ENCODE measurements at places on chromosomes 13 and 19.

GRCh38 chr19:12217332-12217731 lies 54.4 kb downstream of the ZNF136 start:
- DNase-seq: no peak
- no peaks in the 10 kb centered on the region for H3K36me3 ChIP-seq
- no peaks in the 10 kb centered on the region for H3K4me1 ChIP-seq
- no peak overlapping the region for H3K27ac ChIP-seq

GRCh38 chr19:49133621-49134454 lies 14.5 kb downstream of the PPFIA3 start:
- peak overlapping the region; percentile 75 for H3K4me3 ChIP-seq
- DNase-seq: peak; percentile 38

- no peak overlapping the region for H3K27ac ChIP-seq
- peaks cover 14% of the 10 kb centered on the region for H3K36me3 ChIP-seq
- no peak overlapping the region for H3K4me3 ChIP-seq
- DNase-seq: no peak
- H3K27me3 ChIP-seq: no peaks in the 10 kb centered on the region
- peaks cover 58% of the 10 kb centered on the region for H3K4me1 ChIP-seq
Measured at GRCh38 chr19:16458391-16459341, 13.1 kb downstream of the EPS15L1 start.

- no peak overlapping the region for H3K27ac ChIP-seq
- no peak for DNase-seq
- no peaks in the 10 kb centered on the region for H3K36me3 ChIP-seq
- H3K27me3 ChIP-seq: peaks cover 35% of the 10 kb centered on the region
Measured at GRCh38 chr13:98273067-98273823, 96.2 kb upstream of the RNF113B start.

DNA sequence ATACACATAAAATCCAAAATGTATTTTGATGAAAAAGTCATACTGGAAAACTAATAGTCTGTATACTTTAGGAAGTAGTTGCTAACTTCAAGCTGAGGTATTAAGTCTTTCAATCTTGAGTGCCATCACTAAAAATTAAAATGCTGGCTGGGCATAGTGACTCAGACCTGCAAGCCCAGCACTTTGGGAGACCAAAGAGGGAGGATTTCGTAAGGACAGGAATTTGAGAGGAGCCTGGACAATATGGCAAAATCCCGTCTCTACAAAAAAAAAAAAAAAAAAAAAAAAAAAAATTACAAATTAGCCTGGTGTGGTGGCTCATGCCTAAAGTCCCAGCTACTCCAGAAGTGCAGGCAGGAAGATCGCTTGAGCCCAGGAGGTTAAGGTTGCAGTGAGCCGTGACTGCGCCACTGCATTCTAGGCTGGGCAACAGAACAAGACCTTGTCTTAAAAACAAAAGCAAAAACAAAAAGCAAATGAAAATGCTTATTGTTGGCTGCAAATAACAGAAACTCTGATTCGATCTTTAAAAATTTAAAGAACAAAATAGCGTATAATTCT lies 1994.2 kb upstream of the PCDH20 start:
- H3K4me3 ChIP-seq: no peak overlapping the region
- no peak overlapping the region for H3K27ac ChIP-seq
- no peaks in the 10 kb centered on the region for H3K27me3 ChIP-seq
- DNase-seq: no peak

DNA sequence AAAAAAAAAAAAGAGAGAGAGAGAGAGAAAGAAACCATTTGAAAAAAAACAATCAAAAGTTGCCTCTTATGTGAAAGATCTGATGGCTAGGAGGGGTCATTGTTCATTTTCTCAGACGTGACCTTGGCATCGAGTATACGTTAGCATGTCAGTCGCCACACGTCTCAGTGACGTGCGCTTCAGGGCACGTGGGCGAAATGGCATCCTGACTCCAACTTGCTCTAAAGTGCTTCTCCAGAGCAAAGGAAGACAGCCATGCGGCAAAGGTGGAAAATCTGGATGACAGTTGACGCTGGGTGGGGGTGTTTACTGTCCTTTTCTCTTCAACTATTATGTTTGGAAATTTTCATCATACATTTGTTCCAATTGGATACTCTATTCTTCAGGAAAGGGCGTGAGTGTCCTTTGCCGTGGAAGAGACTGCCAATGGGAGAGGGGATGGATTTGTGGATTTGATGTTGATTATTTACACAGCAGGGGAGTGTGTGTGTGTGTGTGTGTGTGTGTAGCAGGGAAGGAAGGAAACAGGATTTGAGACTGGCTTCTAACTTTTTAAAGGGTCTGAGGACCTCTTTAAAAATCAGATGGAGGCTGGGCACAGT lies 25.0 kb downstream of the KLF2 start:
- H3K36me3 ChIP-seq: peaks cover 7% of the 10 kb centered on the region
- no peaks in the 10 kb centered on the region for H3K27me3 ChIP-seq

- H3K27me3 ChIP-seq: no peaks in the 10 kb centered on the region
- peaks cover 16% of the 10 kb centered on the region for H3K36me3 ChIP-seq
- H3K27ac ChIP-seq: peak overlapping the region; percentile 95
Measured at GRCh38 chr19:16455489-16455888, 16.3 kb downstream of the EPS15L1 start.

GRCh38 chr13:101398920-101399319 lies 17.4 kb downstream of the NALCN start:
- no peaks in the 10 kb centered on the region for H3K4me1 ChIP-seq
- no peak overlapping the region for H3K27ac ChIP-seq
- no peaks in the 10 kb centered on the region for H3K36me3 ChIP-seq
- DNase-seq: no peak
- no peak overlapping the region for H3K4me3 ChIP-seq

DNA sequence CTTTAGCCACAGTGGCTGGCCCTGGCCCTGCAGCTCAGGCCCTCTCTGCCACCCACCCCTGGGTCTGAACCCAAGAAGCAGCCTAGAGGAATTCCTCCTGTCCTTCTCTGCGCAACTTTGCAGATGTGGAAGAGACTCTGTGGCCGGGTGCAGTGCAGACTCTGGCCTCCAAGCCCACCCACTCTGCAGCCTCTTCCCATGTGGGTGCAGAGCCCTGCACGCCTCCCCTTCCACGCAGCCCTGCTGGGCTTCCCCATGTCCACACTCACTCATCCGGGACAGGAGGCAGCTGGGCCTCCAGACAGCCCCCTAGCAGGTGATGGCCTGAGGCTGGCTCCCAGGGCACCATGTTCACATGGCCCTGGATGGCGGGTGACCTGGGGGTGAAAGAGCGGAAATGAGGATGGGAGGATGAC lies 2.5 kb downstream of the TEX29 start:
- no peaks in the 10 kb centered on the region for H3K36me3 ChIP-seq
- DNase-seq: no peak

DNA sequence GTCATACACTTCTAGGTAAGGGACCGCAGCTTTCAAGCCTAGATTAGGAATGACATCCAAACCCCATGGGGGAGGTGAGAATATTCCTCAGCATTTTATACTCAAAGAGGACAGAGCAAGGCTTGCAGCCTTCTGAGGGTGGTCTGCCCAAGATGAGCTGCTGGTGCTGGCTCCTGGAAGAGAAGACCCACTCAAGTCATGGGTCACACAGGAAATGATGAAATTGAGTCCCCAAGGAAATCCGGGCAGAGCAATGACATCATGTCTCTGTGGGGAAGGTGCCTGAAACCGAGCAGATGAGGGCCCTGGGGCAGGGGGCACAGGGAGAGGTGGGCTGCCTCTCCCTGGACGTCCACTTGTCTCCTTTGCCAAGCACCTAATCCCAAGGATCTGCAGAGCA lies 468.7 kb downstream of the TSHZ3 start:
- DNase-seq: no peak
- H3K36me3 ChIP-seq: no peaks in the 10 kb centered on the region
- H3K4me1 ChIP-seq: no peaks in the 10 kb centered on the region
- H3K27me3 ChIP-seq: peaks cover 5% of the 10 kb centered on the region
- no peak overlapping the region for H3K27ac ChIP-seq

DNA sequence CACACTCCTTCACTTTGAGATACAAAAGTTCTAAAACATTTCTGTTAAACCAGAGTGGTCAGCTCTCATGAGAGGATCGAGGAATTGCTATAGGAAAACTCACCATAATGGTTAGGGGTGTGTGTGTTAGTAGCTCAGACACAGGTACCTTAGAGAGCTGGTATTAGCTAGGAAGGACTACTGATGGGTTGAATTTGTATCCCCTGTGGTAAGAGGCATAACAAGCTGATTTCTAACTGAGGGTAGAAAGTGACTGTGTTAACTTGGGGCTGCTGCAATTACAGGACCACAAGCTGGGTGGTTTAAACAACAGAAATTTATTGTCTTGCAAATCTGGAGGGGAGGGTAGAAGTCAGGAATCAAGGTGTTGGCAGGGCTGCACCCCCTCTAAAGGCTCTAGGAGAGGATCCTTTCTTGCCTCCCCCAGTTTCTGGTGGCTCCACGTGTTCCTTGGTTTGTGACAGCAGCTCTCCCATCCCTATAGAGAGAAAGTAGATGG lies 17.4 kb downstream of the LEUTX start:
- no peak for DNase-seq
- peaks cover 13% of the 10 kb centered on the region for H3K27me3 ChIP-seq
- H3K27ac ChIP-seq: no peak overlapping the region
- peaks cover 5% of the 10 kb centered on the region for H3K4me1 ChIP-seq
- no peak overlapping the region for H3K4me3 ChIP-seq
- H3K36me3 ChIP-seq: no peaks in the 10 kb centered on the region

- no peaks in the 10 kb centered on the region for H3K27me3 ChIP-seq
- no peak overlapping the region for H3K4me3 ChIP-seq
- DNase-seq: no peak
- peaks cover 44% of the 10 kb centered on the region for H3K36me3 ChIP-seq
- H3K27ac ChIP-seq: peak overlapping the region; percentile 72
Measured at GRCh38 chr19:10768936-10769335, 51.1 kb downstream of the DNM2 start.

DNA sequence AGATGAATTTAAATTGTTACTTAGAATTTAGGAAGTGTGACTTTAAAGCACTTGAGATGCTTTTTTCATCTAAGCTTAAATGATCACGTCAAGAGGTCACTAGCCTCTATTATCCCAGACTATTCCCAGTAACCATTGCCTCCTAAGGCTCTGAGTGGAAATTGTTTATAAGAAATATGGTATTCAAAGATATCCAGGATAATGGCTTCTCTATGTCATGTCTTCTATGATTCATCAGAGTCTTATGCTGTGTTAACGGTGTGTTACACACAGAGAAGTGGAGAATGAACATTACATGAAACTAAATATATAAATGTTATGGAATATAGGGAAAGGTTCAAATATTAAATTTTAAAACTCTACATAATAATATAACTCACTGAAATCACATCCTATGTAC lies 79.8 kb upstream of the NBEA start:
- H3K4me3 ChIP-seq: no peak overlapping the region
- no peaks in the 10 kb centered on the region for H3K27me3 ChIP-seq
- no peak for DNase-seq
- no peaks in the 10 kb centered on the region for H3K36me3 ChIP-seq
- no peak overlapping the region for H3K27ac ChIP-seq
- no peaks in the 10 kb centered on the region for H3K4me1 ChIP-seq

- peaks cover 11% of the 10 kb centered on the region for H3K4me1 ChIP-seq
- H3K36me3 ChIP-seq: peaks cover 56% of the 10 kb centered on the region
- H3K27ac ChIP-seq: peak overlapping the region; percentile 90
- no peak overlapping the region for H3K4me3 ChIP-seq
- no peaks in the 10 kb centered on the region for H3K27me3 ChIP-seq
- DNase-seq: no peak
Measured at GRCh38 chr13:113955235-113955634, 18.6 kb downstream of the C13orf46 start.

DNA sequence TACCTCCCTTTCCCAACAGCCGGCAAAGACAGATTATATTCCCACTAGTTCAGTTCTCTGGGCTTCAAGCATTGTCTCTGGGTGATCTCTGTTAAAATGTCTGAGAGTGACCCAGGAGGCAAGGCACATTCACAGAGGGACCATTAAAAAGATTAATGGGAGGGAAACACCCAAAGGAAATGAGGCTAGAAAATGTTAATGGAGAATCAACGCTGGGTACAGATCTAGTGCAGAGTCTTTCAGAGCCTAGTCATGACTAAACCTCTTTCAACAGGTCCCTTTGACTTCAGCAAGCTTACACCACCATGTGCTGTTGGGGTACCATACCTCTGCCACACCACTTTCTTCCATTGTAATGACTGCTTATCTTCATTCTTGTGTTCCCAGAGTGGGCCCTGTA lies 358.6 kb downstream of the DCT start:
- no peak overlapping the region for H3K27ac ChIP-seq
- H3K27me3 ChIP-seq: peaks cover 18% of the 10 kb centered on the region
- no peaks in the 10 kb centered on the region for H3K4me1 ChIP-seq
- H3K4me3 ChIP-seq: no peak overlapping the region

DNA sequence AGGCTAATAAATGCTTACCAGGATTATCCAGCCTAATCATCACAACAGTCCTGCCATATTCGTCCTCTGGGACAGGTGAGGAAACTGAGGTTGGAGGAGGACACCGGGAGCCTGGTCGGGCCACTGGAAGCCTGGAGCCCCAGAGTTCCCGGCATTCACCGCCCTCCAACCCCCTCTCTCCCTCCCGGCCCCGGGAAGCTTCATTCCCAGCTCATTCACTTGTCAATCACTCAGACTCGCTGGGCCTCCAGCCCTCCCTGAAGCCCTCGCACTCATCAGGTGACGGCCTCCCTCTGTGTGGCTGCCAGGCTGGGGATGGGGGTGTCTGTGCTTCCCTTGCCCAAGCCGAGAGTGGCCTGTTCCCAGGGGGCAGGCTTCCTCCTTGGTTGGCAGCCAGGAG lies 22.5 kb upstream of the ZNF99 start:
- no peaks in the 10 kb centered on the region for H3K4me1 ChIP-seq
- no peak for DNase-seq
- no peak overlapping the region for H3K4me3 ChIP-seq
- no peak overlapping the region for H3K27ac ChIP-seq
- H3K27me3 ChIP-seq: no peaks in the 10 kb centered on the region

DNA sequence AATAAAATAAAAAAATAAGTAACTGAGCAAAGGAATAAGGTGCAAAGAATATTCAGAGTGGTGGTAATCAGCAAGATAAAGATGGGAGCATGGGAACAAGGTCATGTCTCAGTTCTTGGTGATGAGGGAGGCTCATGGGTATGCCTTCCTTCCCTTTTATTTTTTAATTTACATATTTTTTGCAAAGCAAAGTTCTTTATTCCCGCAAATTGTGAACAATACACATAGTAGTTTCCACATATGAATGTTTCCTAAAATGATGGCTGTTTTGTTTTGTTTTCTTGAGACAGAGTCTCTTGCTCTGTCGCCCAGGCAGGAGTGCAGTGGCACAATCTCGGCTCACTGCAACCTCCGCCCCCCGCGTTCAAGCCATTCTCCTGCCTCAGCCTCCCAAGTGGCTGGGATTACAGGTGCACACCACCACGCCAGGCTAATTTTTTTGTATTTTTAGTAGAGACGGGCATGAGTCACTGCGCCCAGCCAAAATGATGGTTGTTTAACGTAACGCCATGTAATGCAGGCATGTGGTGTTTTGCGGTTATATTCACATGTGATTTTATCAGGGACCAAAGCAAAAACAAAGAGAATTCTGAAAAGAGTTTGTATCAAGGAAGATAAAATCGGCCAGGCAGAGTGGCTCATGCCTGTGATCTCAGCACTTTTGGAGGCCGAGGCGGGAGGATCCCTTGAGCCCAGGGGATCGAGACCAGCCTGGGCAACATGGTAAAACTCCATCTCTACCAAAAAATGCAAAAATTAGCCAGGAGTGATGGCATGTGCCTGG lies 4.5 kb upstream of the ADGRE2 start:
- H3K4me1 ChIP-seq: peaks cover 18% of the 10 kb centered on the region
- peaks cover 32% of the 10 kb centered on the region for H3K27me3 ChIP-seq
- no peak overlapping the region for H3K4me3 ChIP-seq
- peaks cover 4% of the 10 kb centered on the region for H3K36me3 ChIP-seq

- H3K27me3 ChIP-seq: no peaks in the 10 kb centered on the region
- H3K4me3 ChIP-seq: no peak overlapping the region
- H3K4me1 ChIP-seq: no peaks in the 10 kb centered on the region
- no peak for DNase-seq
- no peak overlapping the region for H3K27ac ChIP-seq
- peaks cover 9% of the 10 kb centered on the region for H3K36me3 ChIP-seq
Measured at GRCh38 chr13:113832205-113832604, 31.7 kb downstream of the GAS6 start.
